ENCODE measurements at places on chromosomes 3 and 15. TPM values are rescaled to one million over a fixed set of nuclear protein-coding genes. Genes with fewer than 3 reads are reported as not detected.

UTS2B gene
- 1.1 TPM for total RNA-seq

GOLGA6B gene
- total RNA-seq: not detected

MKRN3 gene
- total RNA-seq: 0.36 TPM

MANF gene
- 37.3 TPM for total RNA-seq

MEIS2 gene
- total RNA-seq: 17.7 TPM

CMC1 gene
- total RNA-seq: 5.8 TPM

WWTR1 gene
- total RNA-seq: 84.7 TPM

NMNAT3 gene
- total RNA-seq: 0.59 TPM

GATM gene
- 0.59 TPM for total RNA-seq

CPB1 gene
- 1.1 TPM for total RNA-seq

IL5RA gene
- total RNA-seq: not detected

NR1I2 gene
- total RNA-seq: not detected

NLGN1 gene
- total RNA-seq: 7.7 TPM

AADACL2 gene
- total RNA-seq: not detected

LRRN1 gene
- 3.5 TPM for total RNA-seq

SEMA3B gene
- 5.9 TPM for total RNA-seq

MESP1 gene
- total RNA-seq: under 0.01 TPM

SCN11A gene
- total RNA-seq: under 0.01 TPM

TRH gene
- total RNA-seq: under 0.01 TPM

ACP3 gene
- total RNA-seq: under 0.01 TPM

XCR1 gene
- not detected for total RNA-seq

APBA2 gene
- total RNA-seq: 8.8 TPM

TGM5 gene
- not detected for total RNA-seq

POC1A gene
- total RNA-seq: 1.8 TPM

U2SURP gene
- 85.0 TPM for total RNA-seq

CEMIP gene
- total RNA-seq: 687 TPM

CHL1 gene
- total RNA-seq: 3.6 TPM

CALML4 gene
- 2.2 TPM for total RNA-seq

NFKBIZ gene
- total RNA-seq: 51.9 TPM

TNIK gene
- total RNA-seq: 7.6 TPM

LRRC31 gene
- not detected for total RNA-seq

CHRFAM7A gene
- total RNA-seq: 0.72 TPM

NUP210 gene
- under 0.01 TPM for total RNA-seq

HYAL1 gene
- under 0.01 TPM for total RNA-seq

ANKDD1A gene
- 3.8 TPM for total RNA-seq

RASGRP1 gene
- 0.36 TPM for total RNA-seq

ASB14 gene
- total RNA-seq: not detected

MNS1 gene
- total RNA-seq: 2.2 TPM

SPTSSB gene
- total RNA-seq: not detected

SLC9C1 gene
- total RNA-seq: not detected

RTP3 gene
- total RNA-seq: not detected

EXD1 gene
- total RNA-seq: not detected

ANKUB1 gene
- total RNA-seq: not detected

HRG gene
- not detected for total RNA-seq

KLHL18 gene
- 17.1 TPM for total RNA-seq

STRIT1 gene
- total RNA-seq: not detected

IGSF10 gene
- 2.7 TPM for total RNA-seq

PRR20G gene
- not detected for total RNA-seq

FEZF2 gene
- not detected for total RNA-seq

TP63 gene
- total RNA-seq: 1.8 TPM

P2RY14 gene
- not detected for total RNA-seq

SATB1 gene
- 35.7 TPM for total RNA-seq

GPR62 gene
- not detected for total RNA-seq

ZNF80 gene
- total RNA-seq: not detected

MAN2A2 gene
- 20.0 TPM for total RNA-seq

ELL3 gene
- 3.6 TPM for total RNA-seq

CKMT1B gene
- not detected for total RNA-seq

ALS2CL gene
- total RNA-seq: 1.1 TPM
